ENCODE measurements at places on chromosomes 4 and X.

DNA sequence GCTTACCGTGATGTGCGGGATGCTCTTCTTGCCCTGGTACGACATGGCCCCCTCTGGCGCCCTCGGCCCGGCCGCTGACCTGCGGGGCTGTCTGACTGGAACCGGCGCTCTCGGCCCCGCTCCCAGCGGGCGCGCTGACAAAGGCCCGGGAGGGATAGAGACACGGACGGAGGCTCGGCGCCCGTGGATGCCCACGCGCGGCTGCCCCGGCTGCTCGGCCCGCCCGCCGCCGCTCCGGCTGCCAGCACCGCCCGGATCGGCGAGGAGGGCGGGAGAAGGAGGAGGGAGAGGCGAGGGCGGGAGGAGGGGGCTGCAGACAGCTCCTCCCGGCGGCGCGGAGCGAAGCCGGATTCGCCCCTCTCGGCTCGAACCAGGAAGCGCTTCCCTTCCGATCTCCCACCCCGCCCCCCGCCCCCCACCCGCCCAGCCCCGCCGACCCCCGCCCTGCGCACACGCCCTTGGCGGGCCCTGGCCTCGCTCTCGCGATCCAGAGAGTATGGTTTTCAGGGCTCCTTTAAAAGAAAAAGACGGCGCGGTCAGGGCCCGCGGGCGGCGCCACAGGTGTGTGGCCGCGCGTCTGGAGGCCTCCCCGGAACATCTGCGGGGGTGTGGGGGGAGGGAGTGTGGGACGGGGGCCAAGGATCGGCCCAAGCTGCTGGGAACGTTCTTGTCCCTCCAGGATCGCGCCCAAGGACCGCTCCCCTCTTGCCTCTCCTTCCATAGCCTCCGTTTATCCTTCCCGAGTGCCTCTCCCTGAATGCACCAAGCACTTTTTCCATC lies 4.5 kb downstream of the CRMP1 start:
- peak; percentile 88 for DNase-seq

DNA sequence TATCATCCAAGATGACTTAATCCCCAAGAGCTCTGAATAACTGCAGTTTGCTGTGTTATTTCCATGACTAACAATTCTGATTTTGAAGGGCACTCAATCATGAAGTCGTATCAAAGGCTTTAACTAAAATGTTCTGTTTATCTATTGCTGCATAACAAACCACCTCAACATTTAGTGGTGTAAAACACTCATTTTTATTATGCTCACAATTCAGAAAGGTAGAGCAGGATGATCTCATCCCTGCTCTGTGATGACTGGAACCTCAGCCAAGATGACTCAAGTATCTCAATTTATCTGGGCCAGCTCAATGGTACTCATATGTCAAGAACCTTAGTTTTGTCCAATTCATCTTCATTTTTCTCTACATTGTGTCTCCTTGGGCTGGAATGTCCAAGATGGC lies 451.1 kb downstream of the PPARGC1A start:
- peak; percentile 5 for DNase-seq

GRCh38 chr4:3342182-3342854 lies 49.5 kb downstream of the RGS12 start:
- peak; percentile 96 for DNase-seq

GRCh38 chr4:3122081-3122563 lies 47.6 kb downstream of the HTT start:
- DNase-seq: no peak

DNA sequence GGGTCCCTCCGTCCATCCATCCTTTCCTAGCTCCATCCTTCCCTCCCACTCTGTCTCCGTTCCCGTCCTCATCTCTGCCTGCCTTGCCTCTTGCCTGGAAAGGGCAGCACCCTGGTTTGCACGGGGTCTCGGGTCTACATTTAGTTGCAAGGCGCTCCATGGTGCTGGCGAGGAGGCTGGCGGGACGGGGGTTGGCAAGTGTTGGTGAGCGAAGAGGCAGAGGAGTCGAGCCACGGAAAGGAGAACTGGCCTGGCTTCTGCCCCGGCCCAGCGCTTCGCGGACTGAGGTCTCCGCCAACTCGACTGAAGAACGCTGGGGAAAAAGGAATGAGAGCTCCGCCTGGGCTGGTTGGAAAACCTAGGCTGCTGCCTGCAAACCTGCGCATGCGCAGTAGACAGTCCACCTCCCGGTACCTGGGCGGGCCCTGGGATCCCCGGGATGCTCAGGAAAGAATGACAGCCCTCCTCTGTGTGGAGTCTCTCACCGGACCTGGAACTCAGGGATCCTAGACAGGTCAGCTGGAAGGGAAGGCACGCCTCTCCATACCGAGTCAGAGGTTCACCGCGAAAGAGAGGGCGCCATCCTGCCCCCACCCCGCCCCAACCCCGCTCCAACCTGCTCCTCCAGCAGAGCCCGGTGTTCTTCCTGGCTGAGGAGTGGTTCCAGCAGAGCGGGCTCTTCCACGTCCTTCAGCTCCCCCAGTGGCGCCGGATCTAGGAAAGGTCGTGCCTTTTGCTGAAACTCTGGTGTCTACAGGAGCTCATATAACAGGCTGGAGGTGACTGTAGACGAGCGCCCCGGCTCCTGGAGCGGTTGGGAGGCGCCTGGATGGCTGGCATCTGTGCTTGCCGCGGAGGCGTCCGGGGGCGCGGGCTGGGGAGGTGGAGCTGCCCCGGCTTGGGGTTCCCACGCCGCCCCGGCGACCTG lies 6.0 kb downstream of the FRG2 start:
- DNase-seq: no peak

- DNase-seq: no peak
Measured at GRCh38 chr4:6752486-6752829, 30.1 kb upstream of the KIAA0232 start.

GRCh38 chrX:140164391-140164790 lies 199.1 kb upstream of the CXorf66 start:
- no peak for DNase-seq

DNA sequence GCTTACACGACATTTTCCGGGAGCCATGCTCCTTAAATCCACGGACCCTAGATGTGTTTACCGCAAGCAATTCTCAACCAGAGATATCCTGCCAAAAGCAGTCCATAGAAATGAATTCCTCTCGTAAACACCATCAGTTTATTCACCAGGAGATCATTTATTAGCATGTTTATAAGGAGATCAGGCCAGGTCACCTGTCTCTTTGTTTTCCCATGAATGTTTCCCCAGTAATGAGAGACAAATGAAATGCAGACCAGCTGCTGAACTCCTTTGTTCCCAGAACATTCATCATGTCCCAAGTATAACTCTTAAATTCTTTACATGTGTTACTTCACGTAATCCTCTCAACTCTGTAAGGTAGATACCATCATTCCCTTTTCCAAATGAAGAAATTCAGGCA lies 137.1 kb downstream of the DDX53 start:
- no peak for DNase-seq

Measured in DMS53 (cell line).